Fibroblast of gingiva (primary cell): ENCODE measurements at places on chromosomes 2 and 18.

- no peak for DNase-seq
Observed at GRCh38 chr2:8663997-8664396, 17.9 kb upstream of the ID2 start.

GRCh38 chr2:68458981-68459380, 8.1 kb downstream of the FBXO48 start:
- DNase-seq = no peak

DNA sequence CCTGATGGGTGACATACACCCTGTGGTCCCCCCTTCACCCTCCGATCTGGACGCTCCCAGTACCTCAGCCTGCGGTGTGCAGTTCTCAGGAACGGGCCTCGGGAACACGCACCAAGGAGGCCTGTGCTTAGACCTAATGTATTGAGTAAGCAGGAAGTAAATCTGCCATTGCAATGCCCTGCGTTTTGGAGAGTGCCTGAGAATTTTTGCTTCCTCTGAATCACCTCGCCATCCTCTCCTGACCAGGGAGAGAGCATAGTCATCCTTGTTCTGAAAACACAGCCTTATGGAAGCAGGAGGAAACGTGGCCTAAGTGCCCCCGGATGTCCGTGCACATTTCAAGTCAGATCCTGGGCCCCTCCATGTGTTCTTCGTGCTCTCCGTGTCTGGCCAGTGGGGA, 272.2 kb downstream of the NDUFA10 start:
- no peak for DNase-seq

DNA sequence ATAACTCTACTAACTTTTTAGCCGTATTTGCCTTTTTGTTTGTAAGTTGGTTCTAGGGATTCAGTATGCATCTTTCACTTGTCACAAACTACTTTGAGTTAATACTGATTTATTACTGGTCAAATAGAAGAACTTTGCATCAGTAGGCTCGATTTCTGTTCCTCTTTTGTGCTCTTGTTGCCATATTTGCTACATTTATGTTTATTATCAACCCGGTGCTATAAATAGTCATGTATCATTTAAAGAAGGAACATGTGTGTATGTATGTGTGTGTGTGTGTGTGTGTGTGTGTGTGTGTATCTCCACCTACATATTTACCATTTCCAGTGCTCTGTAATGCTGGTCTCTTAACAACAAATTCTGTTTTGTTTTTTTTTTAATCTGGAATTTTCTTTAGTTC, 79.6 kb upstream of the B3GNT7 start:
- no peak for DNase-seq

DNA sequence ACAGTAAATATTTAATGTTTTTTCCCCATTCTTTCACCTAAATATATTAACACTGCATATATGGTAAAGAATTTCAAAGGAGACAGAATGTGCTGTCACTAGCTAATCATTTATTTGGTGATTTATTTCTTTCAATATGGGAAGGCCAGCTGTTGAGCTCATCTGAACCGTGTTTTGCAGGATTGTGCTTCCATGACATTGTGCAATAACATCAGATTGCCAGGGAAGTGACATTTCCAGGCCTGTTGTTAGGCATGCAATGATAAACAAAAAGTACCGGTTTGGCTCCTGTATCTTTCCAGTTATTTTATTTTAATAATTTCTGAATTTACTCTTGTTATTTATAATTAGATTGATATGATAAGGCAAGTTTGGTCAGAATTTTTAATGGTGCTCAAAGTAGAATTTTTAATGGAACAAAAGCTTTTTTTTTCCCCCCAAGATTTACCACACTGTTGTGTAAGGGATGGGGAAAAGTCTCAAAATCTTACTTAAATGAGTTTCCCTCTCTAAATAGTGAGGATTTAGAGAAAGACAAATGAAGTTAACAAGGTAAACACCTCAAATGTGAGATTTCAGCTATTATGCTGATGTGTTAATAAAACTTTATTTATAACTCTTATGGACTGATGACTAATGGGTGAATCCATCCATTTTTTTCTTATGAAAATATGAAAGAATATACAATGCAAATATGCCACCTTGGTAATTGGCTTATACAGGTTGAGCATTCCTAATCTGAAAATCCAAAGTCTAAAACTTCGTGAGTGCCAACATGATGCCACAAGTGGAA, 52.7 kb downstream of the MALT1 start:
- DNase-seq = peak; percentile 63

GRCh38 chr18:59664329-59664728, 32.9 kb downstream of the CCBE1 start:
- no peak for DNase-seq

DNA sequence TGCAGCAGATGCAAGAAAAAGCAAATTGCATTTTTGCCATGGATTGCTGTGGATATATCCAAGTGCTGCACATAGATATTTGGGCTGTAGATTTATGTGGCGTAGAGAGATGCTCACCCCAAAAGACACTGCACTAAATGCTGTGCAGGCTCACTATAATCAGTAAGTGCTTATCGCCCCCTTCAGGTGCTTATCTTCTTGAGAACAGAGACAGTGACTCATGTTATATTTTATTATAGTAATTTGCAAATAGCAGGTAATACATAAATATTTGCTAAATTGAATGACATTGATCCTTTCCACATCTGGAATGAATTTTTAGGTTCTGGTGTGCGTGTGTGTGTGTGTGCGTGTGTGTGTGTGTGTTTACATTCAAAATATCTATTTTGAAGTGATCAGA, 36.8 kb upstream of the PLEKHM3 start:
- peak; percentile 16 for DNase-seq

DNA sequence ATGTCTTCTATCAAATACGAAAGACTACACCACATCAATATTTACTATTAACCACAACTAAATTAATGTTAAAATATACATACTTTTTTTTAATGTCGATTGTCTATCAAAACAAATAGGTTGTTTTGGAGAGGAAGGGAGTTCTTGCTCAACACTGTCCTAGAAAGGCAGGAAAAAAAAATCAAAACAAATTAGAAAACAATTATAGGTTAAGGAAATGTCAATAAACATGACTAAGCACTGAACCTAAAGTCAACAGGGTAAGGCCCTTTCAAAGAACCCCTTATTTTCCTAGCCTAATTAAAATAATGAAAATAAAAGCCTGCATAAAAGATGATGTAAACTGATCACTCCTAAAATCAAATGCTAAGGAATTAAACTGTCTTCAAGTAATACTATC, 2.8 kb downstream of the CEP76 start:
- DNase-seq = no peak

DNA sequence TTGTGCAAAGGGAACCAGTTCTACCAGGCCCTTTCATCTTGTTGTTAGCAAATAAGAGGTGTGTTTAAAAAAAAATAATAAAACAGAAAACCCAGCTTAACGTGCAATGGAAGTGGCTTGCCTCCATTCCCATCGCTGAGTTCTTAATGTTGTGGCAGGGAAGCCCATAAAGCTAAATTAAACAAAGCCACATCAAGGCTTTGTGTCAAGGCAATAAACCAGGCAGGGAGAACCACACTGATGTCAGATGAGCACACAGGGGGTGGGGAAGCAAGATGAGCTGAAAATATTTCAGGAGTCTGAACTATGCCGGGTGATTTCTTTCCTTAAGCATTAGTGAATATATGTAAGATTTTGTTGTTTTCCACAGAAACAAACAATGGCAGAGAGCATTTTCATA, 73.5 kb downstream of the PHLPP1 start:
- DNase-seq = no peak

DNA sequence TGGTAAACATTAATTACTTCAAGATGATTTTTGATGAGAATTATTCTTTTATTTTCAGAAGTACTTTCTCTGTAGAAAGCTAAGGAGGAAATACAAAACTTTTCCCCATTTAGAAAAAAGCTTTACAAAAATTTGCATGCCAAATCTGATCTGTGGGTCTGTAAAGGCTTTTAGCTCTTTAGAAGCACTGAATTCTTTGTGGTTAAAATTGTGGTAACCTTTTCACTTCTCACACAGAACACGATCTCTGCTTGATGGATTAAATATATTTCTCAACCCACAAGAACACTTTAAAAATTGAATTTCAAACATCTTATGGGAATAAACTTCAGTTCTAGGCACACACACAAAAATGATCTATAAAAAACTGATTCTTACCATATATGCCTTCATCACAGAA, 63.7 kb downstream of the VIL1 start:
- no peak for DNase-seq

GRCh38 chr2:196276421-196276820, 105.0 kb upstream of the STK17B start:
- no peak for DNase-seq

DNA sequence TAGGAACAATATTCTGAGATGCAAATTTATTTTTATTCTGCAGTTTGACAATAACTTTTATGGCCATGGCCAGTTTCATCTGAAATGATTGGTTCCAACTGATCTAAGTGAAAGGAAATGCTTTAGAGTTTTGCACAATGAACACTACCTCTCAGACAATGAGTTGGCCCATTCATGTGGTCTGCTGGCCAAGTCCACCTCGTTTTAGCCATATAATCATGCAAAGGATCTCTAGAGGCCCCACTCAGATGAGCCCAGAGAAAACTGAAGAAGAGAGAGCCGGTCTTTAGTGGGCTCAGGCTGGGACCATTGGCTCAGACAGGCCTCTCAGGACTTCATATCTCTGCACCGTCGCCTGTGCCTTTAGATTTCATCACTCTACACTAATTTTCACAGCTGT, 254.7 kb downstream of the MREG start:
- no peak for DNase-seq

DNA sequence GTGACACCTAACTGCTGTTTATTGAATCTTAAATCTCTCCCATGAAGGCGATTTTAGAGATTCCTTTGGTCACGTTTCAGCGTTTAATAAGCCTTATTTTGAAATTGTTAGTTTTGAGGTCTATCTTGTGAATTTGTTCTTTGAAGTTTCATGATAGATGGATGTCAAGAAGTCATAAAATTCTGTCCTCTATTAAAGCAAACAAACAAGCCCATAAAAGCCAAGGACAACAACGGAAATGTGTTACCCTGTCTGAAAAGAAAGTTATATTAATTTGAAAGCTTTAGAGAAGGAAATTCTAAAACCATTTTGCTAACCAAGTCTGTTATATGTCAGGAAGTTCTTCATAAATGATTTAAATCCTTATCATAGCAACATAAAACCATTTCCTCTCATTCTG, 7.0 kb upstream of the CAVIN2 start:
- DNase-seq = no peak

DNA sequence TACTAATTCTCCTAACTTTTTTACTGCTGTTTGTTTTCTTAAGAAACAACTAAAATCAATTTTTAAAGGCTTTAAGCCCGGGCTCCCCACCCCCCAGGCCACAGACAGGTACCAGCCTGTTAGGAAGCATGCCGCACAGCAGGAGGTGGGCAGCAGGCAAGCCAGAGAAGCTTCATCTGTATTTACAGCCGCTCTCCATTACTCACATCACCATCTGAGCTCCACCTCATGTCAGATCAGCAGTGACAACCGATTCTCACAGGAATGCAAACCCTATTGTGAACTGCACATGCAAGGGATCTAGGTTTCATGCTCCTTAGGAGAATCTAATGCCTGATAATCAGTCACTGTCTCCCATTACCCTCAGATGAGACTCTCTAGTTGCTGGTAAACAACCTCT, 517.0 kb downstream of the NRXN1 start:
- DNase-seq = no peak

GRCh38 chr18:52691841-52692240, 351.8 kb downstream of the DCC start:
- no peak for DNase-seq

DNA sequence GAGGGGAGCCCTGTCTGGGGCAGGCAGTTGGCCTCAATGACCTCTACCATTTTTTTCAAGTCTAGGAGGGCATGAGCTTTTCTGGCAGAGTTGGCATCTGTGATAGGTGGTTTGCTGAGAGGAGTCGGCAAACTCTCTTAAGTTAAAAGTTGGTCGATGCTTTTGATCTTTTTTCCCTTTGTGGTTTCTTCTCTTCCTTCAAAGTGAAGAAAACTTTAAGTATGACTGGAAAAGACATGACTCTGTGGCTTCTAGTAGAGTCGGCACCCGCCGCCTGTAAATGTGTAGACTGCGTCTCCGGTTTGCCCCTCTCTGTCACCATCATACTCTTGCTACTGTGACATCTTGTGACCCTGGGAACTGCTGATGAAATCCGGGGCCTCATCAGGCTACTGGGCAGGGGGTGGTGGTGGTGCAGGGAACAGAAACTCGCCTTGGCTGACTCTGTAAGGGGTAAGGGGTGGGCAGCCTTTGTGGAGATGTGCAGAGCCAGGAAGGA, 21.1 kb downstream of the INPP5D start:
- no peak for DNase-seq

- no peak for DNase-seq
Observed at GRCh38 chr18:10170375-10170774, 256.6 kb downstream of the VAPA start.

DNA sequence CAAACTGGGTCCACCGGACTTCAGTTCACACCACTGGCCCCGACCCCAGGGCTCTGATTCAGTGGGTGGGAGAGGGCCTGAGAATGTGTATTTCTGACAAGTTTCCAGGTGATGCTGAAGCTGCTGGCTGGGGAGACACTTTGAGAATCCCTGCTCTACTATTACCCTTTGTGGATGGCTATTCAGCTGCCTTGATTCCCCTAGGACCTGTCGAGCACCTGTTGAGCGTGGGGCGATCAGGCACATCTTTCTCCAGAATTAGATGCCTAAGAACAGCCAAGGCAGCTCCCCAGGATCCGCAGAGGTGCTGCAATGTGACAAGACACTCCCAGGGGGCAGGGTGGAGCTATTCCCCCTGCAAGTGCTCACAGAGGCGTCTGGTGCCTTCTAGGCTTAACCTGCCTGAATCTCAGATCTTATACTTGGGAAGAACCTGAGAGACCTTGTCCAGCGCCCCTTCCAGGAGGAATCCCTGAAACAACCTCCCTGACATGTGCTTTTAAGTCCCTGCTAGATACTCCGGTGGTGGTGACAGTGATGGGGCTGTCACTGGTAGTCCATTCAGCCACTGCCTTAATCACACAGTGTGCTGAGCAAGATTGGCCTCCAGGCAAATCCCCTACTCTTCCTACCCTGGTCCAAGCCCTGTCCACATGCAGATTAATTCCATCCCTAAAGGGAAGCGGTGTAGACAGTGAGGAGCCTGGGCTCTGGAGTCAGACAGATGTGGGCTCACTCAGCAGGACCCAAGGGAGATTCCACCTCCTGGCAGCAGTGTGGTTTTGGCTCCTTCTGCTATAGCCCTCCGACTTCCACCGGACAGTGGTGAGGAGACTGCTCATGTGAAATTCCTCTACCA, 43.4 kb upstream of the OTOF start:
- no peak for DNase-seq
